T-cell (primary cell): ENCODE measurements at places on chromosomes 11 and 22.

GRCh38 chr11:48088682-48089050 lies 108.3 kb downstream of the PTPRJ start:
- DNase-seq = no peak

GRCh38 chr22:44382116-44383038 lies 69.6 kb upstream of the SHISAL1 start:
- no peak for DNase-seq

- no peak for DNase-seq
Measured at GRCh38 chr11:27295928-27296327, 67.1 kb downstream of the CCDC34 start.

- DNase-seq = no peak
Measured at GRCh38 chr11:36233204-36233603, 56.0 kb downstream of the COMMD9 start.

DNA sequence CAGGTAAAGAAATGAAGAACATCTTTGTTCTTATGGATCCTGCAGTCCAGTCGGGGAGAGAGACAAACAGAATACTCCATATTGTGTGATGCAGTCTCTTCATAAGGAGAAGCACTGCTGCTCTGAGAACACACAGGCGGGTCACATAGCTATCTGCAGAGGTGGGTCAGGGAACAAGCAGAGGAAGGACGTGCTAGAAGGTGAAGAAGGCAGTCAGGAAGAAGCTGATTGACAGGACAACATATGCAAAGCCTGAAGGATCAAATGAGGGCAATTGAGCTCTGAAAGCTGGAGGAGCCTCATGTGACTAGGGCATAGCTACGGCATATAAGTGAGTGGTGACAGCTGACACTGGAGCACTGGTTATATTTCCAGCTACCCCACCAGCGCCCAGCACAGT lies 122.5 kb downstream of the OPCML start:
- no peak for DNase-seq

DNA sequence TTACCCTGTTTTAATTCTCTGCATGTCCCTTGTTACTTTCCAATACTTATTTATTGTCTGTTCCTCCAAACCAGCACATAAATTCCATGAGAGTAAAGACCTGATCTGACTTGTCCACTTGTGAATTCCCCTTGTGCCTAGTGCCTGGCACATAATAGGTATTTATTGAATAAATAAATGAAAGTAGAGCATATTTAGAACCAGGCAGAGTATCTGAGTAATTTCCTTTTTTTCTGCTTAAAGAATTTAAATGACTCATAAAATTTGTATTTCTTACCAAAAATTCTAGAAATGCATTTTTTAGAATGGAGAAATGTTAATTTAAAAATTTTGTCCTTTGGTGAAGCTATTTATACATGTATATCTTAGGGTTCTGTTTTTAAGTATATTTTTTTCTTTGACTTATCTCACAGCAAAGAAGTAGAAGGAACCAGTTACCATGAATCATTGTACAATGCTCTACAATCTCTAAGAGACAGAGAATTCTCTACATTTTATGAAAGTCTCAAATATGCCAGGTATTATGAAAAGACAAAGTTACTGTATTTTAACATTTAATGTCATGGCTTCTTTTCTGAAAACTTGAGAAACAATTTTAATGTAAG lies 96.8 kb downstream of the ATM start:
- DNase-seq = no peak

GRCh38 chr11:1862588-1863351 lies 9.9 kb downstream of the LSP1 start:
- DNase-seq = no peak

DNA sequence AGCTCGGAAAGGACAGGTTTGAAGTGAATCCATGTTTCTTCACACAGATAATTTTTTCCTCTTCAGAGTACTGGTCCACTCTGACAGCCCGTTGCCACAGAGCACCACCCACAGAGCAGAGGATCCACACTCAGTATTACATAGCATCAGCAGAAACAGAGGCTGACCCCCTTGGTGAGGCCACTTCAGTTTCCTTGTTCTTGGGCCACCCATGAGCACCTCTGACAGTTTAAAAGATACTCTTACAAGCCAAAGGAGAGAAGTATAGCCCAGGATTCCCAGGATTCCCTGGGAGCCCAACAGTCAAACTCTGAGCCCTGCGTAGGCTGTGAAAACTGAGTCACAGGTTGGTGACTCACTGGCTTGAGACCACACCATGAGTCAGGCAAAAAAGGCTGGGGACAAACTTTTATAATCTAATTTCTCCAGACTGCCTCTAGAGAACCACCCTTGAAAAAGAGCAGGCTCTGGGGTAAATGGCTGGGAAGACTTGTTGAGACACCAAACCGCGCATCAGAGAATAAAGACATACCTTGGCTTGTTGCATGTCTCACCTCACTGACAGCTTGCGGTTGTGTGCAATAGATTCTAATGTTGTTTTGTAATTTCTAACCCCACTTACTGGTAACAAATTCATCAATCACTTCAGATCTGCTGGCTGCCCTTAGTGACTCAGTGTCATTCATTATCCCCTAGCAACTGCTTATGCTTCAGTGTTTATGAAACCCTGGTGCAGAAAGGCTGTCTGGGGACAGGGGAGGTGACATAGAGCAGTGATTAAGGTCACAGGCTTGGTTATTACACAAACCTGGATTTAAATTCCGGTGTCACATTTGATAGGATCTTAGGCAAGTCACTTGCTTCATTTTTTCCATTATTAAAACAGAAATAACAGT lies 56.9 kb upstream of the PRSS23 start:
- DNase-seq = no peak

DNA sequence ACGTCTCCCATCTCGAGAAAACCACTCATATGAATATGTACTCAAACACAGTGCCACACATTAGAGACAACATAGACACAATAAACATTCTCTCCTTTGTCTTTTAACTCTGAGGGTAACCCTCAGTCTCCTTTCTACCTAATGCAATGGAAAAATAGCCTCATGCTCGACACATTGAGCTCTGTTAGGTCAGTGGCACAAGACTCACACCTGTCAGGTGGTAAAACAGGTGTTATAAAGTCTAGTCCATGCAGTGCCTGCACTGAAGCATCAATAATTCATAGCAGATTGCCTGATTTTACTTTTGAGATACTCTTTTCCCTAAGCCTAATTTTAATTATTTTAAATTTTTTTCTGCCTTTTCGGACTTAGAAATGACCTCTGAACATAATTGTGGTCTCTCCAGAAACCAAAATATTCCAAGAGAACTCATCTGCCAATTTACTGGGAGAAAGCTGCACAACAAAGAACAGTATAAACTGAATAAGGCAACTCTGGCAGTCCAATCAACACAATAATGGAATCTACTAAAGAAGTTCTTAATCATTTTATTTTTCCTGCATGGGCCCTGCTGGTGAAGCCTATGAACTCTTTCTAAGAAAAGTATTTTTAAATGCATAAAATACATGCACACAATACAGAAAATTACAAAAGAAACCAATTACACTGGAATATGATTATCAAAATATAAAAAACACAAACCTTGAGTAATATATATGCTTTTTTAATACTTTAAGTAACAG lies 9.9 kb downstream of the RDX start:
- no peak for DNase-seq

GRCh38 chr11:2074266-2074825 lies 64.8 kb downstream of the IGF2 start:
- DNase-seq = no peak

DNA sequence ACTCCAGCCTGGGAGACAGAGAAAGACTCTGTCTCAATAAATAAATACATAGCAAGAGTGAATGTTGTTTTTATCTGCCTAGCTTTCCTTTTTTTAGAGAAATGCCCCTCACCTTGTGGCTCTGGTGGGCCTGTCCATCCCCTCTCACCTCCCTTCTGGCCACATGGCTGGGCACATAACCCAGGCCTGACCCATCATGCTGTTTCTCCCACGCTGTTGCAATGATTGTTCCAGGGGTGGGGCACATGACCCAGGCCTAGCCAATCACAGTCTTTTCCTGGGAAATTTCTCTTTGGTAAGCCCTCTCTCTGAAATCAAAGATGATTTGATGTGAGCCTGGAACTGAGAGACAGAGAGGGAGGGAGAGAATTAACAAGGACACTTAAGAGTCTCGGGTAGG lies 5.5 kb upstream of the CYTH4 start:
- DNase-seq = no peak

- no peak for DNase-seq
Measured at GRCh38 chr11:73205661-73206343, 12.3 kb upstream of the P2RY2 start.

DNA sequence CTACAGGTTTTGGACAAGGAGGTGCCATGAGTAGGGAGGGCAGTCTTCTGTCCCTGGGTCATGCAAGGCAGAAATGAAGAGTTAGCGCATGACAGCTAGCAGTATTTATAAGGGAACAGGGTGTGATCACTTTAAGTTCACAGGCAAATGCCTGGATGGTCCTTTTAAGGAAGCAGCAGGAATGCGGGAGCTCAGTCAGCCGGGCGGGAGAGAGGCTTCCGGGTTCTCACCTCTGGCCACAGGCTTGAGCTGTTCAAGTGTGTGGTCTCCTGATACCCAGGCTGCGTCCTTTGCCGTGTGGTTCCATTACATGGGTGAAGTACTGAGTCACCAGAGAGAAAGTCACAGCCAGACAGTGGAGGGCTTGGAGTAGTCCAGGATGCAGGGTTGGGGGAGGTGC lies 105.4 kb downstream of the BCR start:
- no peak for DNase-seq

- no peak for DNase-seq
Measured at GRCh38 chr11:17742019-17742418, 7.4 kb downstream of the KCNC1 start.

- no peak for DNase-seq
Measured at GRCh38 chr22:47051441-47052071, 289.1 kb downstream of the TBC1D22A start.

GRCh38 chr11:21653951-21654421 lies 538.9 kb upstream of the ANO5 start:
- no peak for DNase-seq

DNA sequence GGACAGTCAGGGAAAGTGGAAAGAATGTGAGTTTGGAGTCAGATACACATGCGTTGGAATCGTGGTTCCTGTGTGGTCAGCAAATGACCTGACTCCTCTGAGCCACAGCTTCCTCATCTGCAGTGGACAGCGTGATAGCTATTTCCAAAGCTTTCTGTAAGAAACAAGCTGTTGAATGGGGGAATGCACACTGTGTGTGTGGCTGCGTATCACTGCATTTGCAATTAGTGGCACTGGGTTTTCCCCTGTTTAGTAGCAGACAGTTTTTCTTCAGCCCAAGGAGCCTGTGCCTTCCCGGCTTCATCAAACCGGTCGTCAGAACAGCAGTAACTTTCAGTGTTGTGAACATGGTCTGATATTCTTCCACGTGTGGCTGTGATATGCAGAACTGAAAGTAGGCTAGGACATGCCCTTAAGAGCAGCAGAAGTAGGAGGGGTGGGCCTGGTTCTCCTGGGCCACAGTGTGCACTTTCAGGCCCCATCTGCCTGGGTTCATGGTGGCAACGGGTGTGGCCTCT lies 121.5 kb downstream of the RRAS2 start:
- DNase-seq = no peak

DNA sequence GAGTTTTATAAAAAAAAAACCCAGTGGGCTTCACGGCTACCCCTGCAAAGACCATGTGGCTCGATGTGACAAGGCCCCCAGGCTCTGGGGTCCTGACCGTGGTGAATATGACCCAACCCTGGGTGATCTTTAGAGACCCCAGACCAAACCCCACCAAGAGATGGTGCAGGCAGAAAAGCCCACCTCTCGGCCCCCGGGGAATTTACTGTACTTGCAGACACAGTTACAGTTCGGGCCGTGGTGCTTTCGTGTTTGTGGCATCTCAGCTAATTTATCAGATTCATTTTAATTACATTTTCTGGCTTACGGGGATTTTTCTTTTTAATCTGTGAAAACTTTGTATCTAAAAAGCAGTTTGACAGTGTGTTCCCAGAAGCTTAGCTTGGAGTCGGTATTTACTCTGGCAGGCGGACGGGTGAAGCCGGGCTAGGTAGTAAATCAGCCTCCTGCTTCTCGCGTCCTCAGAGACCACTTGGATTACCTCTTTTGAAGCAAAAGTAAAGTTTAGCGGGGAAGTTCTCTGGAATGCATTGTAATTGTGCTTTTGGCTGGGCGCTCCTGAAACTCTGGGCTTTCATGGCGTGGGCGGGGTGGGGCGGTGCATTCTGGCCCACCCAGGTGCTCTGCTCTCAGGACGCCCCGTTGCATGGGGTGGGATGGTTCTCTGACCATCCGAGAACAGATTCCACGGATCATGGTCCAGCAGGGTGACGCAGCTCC lies 25.3 kb downstream of the ANO1 start:
- DNase-seq = no peak
